ENCODE measurements at places on chromosomes 4 and X. TPM values are rescaled to one million over a fixed set of nuclear protein-coding genes. Genes with fewer than 3 reads are reported as not detected.

Gene ZNF732
- not detected for total RNA-seq

Gene HAUS3
- total RNA-seq = 24.1 TPM

Gene NOA1
- total RNA-seq = 24.3 TPM

Gene SMR3B
- not detected for total RNA-seq

Gene CNGA1
- 0.33 TPM for total RNA-seq

Gene SMC1A
- 109 TPM for total RNA-seq

Gene UTP3
- 49.2 TPM for total RNA-seq

Gene OCRL
- 3.0 TPM for total RNA-seq

Gene TIGD4
- total RNA-seq = 0.38 TPM

Gene MAGEC2
- total RNA-seq = not detected

Gene HSFX1
- total RNA-seq = 0.22 TPM

Gene POU4F2
- not detected for total RNA-seq

Gene TCEAL6
- not detected for total RNA-seq

Gene FAM9B
- not detected for total RNA-seq

Gene MAP7D3
- total RNA-seq = 16.9 TPM

Gene TMPRSS11A
- total RNA-seq = not detected

Gene MAML3
- 1.0 TPM for total RNA-seq

Gene SPIN4
- total RNA-seq = 1.3 TPM

Gene HDAC8
- 18.1 TPM for total RNA-seq

Gene TBCK
- total RNA-seq = 15.8 TPM

Gene FOXR2
- total RNA-seq = not detected

Gene SMIM20
- 18.9 TPM for total RNA-seq

Gene CA5B
- total RNA-seq = 5.2 TPM

Gene HSFX2
- not detected for total RNA-seq

Gene GUCY1A1
- 0.26 TPM for total RNA-seq

Gene SCOC
- 23.0 TPM for total RNA-seq

Gene ADH1B
- total RNA-seq = 0.91 TPM

Gene PABPC1L2A
- total RNA-seq = not detected

Gene TMEM31
- total RNA-seq = not detected

Gene TCEAL2
- total RNA-seq = not detected

Gene PCYT1B
- total RNA-seq = not detected

Gene GRIA3
- total RNA-seq = not detected

Gene RRH
- total RNA-seq = 0.26 TPM

Gene RXFP1
- total RNA-seq = 0.08 TPM

Gene POLN
- total RNA-seq = 2.3 TPM

Gene GAGE2A
- 0.48 TPM for total RNA-seq

Gene SATL1
- total RNA-seq = not detected

Gene GAGE12H
- total RNA-seq = not detected

Gene NHSL2
- 0.65 TPM for total RNA-seq

Gene ZNF718
- 5.7 TPM for total RNA-seq

Gene TGIF2LX
- not detected for total RNA-seq

Gene ATP10D
- total RNA-seq = 1.9 TPM

Gene SCD5
- 0.84 TPM for total RNA-seq

Gene MMRN1
- 0.18 TPM for total RNA-seq

Gene CTAG1B
- not detected for total RNA-seq

Gene CORIN
- total RNA-seq = not detected

Gene SMARCA1
- 0.45 TPM for total RNA-seq

Gene RBM47
- 1.1 TPM for total RNA-seq

Gene PPA2
- total RNA-seq = 91.7 TPM

Gene MGAT4D
- not detected for total RNA-seq

Gene SYN1
- 0.24 TPM for total RNA-seq

Gene RBMXL3
- not detected for total RNA-seq

Gene ADGRA3
- total RNA-seq = 24.0 TPM

Measured in activated T-cell treated with anti-CD3 and anti-CD28 coated beads, Interleukin-2, amount 50 U/mL, for 4 hours (primary cell).